Lower leg skin (tissue), 4 donors: ENCODE measurements at places on chromosomes 4 and X. TPM values are rescaled to one million over a fixed set of nuclear protein-coding genes. Genes with fewer than 3 reads are reported as not detected.
A peak's percentile ranks its signal among the peaks of the same experiment; 100 is the strongest.

DNA sequence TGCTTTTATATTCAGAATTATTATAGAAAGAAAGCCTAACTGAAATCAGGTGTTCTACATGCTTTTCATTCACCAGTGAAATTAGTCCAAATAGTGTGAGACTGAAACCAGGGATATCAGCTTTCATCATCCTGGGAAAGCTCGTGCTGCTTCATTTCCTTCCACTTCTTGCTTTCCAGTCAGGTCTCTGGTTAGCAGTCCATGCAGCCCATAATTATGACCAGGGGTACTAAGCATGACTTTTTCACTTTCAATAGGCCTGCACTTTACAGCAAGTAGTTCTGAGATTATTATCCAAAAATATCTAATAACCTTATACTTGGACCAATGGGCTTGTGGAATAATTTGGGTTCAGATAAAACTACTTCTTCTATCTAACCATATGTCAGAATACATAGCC lies 673.2 kb upstream of the MAGEB2 start:
- DNase-seq = no peak

- no peak for DNase-seq
Measured at GRCh38 chrX:74132280-74132679, 171.7 kb upstream of the ZCCHC13 start.

- no peak for DNase-seq
Measured at GRCh38 chr4:35793766-35794165, 450.5 kb downstream of the ARAP2 start.

GRCh38 chr4:102500352-102500695 lies 835 bp upstream of the NFKB1 start:
- DNase-seq = no peak

GRCh38 chr4:65798498-65799127 lies 128.3 kb upstream of the EPHA5 start:
- DNase-seq = no peak

The MAML3 gene
- total RNA-seq = 22.7 TPM

The GPR101 gene
- total RNA-seq = not detected

DNA sequence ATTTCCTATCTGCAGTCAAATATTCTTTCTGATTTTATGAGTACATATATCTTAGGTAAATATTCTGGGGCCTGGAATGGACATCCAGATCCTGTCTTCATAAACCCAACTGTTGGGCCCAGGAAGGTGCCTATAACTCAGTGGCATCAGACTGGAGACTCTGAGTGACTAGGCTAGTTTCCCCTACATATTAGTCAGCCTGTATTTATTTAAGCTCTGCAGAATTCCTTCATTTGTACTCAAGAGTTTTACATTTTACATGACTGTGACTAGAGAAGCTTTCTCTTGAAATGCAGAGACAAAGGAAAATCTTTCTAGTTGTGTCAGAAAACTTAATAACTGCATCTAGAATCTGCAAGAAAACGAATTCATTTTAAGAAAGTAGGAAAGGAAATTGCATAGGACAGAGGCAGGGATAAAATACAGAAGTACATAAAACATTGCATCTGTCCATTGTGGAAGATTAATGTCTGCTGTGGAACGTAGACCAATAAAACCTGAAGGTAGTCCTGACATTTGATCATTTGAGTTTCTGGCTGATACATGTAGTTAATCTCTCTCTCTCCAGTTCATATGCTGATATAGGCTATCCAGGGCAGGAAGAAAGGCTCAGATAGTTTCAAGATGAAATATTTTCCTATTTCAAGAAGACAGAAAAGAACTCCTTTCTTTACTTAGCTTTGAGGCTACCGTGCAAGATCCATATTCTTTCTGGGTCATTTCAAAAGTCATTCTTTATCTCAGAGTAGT lies 78.2 kb downstream of the OPHN1 start:
- DNase-seq = no peak

The SHOX gene
- 0.54 TPM for total RNA-seq

The ZNF732 gene
- 1.9 TPM for total RNA-seq

DNA sequence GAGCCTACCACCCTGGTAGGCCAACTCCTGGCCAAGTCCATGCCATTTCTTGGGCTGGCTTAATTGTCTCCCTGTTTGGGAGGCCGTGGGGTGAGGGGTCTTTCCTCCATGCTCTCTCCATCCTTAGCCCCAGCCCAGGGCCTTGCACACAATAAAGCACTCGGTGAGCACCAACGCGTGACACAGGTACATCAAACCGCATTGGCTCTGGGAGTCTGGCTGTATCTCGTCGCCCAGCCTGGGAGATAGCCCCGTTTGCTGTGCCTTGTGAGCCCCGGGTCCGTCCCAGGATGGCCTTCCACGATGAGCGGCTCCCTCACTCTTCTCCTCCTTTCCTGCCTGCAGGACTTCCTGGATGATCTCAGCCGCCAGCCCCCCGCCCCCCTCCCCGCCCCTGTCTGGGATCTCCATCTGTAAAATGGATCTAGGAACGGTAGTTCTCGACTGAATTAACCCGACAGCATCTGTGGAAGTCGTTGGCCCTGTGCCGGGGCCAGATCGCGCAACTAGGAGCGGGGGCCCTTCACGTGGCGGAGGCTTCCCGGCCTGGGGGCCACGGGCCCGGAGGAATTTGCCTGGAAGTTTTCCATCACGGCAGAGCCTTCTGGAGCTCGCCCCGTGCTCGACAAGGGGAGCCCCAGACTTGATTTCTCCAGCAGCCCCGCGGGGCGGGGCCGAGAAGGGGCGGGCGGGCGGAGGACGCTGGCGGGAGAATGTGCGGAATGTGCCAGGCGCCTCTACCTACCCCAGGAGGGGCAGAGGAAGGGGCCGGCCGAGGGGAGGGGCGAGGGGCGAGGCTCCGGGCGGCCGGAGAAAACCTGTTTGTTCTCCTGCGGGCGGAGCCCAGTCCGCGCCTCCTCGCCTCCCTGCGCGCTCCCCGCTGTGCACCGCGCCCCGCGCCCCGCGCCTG lies at the start of gene ZNF185:
ZNF185 (plus strand) TSS at position 846 of the 910 bp plus-strand sequence. CDS start 16,423 bp downstream, outside the sequence.
- no peak for DNase-seq

The GIMD1 gene
- total RNA-seq = not detected

DNA sequence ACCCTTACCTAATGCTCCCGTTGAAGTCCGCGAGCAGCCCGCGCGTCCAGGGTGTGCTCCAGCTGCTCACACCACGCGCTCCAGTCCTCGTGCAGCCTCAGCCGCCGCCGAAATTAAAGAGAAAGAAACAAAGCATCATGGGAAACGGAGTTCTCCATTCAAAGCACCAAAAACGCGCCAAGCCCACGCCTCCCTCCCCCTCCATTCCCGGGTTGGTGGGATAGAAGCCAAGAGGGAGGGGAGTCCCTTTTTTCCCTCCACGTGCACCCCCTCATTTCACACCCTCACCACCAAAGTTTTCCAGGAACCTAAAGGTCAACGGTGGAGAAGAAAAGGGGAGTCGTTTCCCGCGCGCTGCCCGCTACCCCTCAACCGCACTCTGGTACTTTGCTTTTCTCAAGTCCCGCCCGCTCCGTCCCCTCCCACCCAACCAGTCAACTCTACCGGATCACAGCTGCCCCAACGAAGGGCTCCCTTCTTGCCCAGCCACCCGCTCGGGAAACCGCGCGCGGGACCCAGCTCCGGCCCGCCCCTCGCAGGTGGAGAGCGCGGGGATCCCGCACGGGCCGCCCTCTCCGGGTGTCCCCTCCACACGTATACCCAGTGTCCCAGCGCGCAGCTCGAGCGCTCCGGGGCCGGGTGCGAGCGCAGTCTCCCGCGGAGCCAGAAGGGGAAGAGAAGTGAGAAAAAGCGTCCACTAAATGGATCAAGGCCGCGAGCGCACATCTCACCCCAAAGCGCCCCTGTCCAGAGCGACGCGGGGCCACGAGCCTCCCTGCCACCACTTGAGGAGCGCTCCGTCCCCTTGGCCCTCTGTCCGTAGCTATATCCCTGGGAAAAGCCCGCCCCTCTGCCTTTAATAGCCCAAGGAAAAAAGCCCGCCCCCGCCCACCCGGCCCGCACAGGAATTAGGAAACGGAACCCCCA lies 65.1 kb upstream of the CCDC160 start:
- no peak for DNase-seq

GRCh38 chr4:59612235-59612634 lies 1587.9 kb upstream of the ADGRL3 start:
- no peak for DNase-seq

GRCh38 chr4:169313732-169314131 lies 43.0 kb upstream of the SH3RF1 start:
- DNase-seq = no peak

GRCh38 chrX:40471965-40472648 lies 108.7 kb upstream of the ATP6AP2 start:
- peak; percentile 15 for DNase-seq

The PABPC1L2A gene
- total RNA-seq = not detected

GRCh38 chrX:78104447-78105176 lies 564 bp downstream of the PGK1 start:
- peak; percentile 90 for DNase-seq

GRCh38 chrX:134971926-134972325 lies 18.9 kb upstream of the SMIM10 start:
- no peak for DNase-seq

The CCDC160 gene
- total RNA-seq = 0.42 TPM

The CDKL2 gene
- 0.45 TPM for total RNA-seq

The LPAR4 gene
- total RNA-seq = not detected

GRCh38 chrX:105646592-105647372 lies 175.6 kb upstream of the NRK start:
- no peak for DNase-seq

- DNase-seq = no peak
Measured at GRCh38 chrX:19086102-19086772, 36.0 kb downstream of the ADGRG2 start.

DNA sequence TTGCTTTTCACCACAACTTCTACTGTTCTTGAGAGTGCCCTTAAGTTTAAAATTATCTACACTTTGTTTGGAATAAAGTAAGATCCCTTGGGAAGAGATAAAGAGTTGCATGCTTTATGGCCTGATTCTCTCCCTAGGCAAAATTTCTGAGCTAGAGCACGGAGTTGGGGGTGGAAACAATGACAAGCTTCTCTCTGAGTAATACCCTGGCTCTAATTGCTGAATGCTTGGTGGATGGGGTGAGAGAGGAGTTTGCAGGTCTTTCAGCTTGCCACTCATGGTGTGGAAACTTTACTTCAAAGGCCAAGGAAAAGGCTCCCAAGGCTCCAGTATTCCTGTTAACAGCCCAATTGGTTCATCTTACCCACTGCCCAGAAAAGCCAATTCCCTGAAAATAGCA lies 26.1 kb upstream of the PRDM8 start:
- no peak for DNase-seq

DNA sequence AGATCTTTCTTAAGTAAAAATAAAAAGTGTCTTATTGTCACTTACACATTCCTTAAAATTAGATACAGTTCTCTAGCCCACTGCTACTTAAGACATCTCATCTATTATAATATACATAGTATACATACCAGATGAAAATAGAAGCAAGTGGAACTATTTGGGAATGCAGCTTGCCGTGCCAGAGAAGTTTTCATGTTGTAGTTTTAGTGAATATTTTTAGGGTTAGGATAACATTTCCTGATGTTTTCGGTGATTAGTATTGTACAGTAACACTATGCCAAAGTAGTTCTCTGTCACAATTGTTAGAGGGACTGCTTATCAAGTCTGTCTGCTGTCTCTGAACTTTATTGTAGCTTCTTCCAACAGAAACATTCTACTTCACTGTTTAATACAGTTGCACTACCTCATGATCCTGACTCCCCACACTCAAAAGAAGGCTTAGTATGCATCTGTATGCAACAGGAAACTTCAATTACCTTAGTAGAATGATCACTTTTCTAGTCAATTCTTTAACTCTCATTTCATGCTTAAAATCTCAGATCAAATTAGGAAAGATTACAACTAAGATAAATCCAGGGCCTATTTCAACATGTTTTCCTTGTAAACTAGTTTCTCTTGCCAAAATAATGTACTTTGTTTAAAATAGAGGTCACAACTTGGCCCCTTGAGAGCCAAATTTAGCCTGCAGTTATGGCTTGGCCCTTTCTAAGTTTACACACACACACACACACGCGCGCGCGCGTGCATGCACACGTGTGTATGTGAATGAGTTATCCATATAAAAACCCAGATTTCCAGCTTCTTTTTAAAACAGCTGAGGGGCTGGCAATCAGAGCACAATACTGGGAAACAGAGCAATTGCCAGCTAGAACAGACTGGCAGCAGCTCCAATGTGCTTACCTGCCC lies 42.3 kb upstream of the SRPX start:
- no peak for DNase-seq

DNA sequence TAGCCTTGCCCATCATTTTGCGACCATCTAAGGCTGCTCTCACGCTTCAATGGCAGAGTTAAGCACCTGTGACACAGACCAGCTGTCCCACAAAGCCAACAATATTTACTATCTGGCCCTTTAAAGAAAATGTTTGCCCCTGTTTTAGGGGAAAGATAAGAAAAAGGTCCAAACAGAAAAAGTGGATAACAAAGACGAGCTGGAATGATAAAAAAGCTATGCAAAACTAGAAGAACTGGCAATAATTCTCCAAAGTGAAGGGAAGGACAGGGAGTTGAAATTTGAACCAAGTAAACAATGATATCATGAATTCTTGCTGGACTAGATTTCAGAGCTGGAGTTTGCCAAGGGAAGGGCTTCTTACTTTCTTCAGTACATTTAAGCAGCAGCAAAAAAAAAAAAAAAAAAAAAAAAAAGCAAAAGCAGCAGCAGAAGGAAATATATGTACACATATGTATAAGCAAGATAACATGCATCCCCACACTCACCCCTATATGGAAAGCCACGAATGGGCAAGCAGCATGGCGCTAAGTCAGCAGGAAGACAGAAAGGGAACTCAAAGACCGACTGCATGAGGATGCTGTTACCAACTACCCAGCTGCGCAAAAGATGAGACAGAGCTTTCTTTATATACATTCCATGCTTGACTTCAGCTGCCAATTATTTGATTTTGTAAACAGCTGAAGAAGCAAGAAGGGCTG lies 12.5 kb downstream of the TRAPPC2 start:
- DNase-seq = no peak

The ABCG2 gene
- total RNA-seq = 1.4 TPM

The WDR13 gene
- total RNA-seq = 87.8 TPM

DNA sequence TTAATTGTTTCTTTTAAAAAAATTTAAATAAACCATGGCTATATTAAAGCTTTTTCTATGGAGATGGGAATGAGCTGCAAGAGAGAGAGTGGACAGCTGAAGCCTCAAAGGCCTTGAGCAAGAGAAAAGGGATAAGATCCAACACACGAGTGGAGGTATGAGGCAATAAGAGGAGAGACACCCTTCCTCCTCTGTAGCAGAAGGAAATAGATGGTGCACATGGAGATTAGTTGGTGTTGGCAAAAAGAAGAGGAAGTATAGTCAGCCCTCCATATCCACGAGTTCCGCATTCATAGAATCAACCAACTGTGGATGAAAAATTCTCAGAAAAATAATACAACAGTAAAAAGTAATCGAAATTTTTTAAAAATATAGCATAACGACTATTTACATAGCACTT lies 3.2 kb downstream of the CXorf38 start:
- no peak for DNase-seq

GRCh38 chr4:88616275-88617150 lies 24.2 kb downstream of the HERC3 start:
- peak; percentile 58 for DNase-seq

GRCh38 chr4:68249434-68249833 lies 3.9 kb upstream of the TMPRSS11B start:
- no peak for DNase-seq

The CXCR3 gene
- total RNA-seq = not detected

The RNF128 gene
- 11.9 TPM for total RNA-seq

The CRMP1 gene
- total RNA-seq = 0.17 TPM
